ENCODE measurements at places on chromosomes 5 and 9.

GRCh38 chr9:134541097-134541747 is 100.4 kb upstream of the COL5A1 start:
- DNase-seq = no peak

DNA sequence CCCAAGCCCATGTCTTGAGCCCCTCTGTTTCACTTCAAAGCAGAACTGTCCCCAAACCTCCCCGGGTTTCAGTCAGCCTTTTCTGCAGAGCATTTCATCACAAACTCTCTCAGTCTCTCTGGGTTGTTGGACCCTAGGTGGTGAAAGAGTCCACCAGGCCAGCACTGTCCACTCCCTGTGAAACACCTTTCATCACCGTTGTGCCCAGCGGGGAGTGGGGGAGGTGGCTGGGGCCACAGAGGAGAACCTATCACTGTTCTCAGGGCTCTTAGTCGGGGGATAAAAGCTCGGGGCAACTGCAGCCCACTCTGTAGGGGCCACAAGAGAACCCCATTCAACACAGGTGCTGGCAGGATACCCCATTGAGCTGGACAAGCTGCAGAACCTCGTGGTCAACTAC is 5.4 kb upstream of the RABL6 start:
- no peak for DNase-seq

GRCh38 chr5:73300337-73301207 is 127.6 kb downstream of the TMEM174 start:
- no peak for DNase-seq

DNA sequence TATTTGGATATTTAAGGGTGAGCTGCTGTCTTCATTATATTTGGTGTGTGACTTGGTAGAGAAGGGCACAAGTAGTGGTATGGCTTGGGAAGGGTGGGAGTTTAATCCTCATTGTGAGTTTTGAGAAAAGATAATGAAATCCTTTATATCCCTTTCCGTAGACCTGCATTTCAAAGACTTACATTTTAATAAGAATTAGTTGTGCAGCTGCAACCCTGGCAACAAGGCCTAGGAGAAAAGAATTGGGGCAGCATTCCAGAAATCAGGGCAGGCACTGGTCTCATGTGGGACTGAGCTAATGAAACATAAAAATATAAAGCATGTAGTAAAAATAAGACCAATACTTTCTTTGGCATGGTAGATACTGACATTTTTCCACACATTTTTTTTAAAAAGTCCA is 60.5 kb downstream of the CDC42SE2 start:
- peak; percentile 45 for DNase-seq

DNA sequence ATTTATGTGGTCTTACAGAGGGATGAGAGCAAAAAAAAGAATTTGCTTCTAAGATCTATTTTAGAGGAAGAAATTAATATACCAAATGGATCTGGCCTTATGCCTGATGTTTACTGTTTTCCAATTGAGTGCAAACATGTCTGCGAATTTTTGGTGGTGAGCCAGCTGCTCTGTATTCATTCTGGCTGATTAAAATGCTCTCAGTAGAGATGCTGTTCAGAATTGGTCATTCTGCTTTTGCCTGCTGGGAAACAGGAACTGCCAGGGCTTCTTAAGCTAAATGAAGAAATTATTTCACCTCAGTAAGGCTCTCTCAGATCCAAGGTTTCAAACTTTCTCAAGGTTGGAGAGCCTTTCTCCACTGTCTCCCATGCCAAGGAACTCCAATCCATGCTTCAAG is 132.0 kb upstream of the SV2C start:
- no peak for DNase-seq

GRCh38 chr5:126234563-126235195 is 188.5 kb upstream of the GRAMD2B start:
- DNase-seq = no peak

- peak; percentile 31 for DNase-seq
Measured at GRCh38 chr5:67094476-67095300, 101.9 kb downstream of the CD180 start.

- DNase-seq = no peak
Measured at GRCh38 chr5:177357459-177358351, at the start of gene RGS14. Gene RGS14, plus strand, starts transcription at chr5:177357924. Its CDS starts 101 bp downstream, at chr5:177358025.

DNA sequence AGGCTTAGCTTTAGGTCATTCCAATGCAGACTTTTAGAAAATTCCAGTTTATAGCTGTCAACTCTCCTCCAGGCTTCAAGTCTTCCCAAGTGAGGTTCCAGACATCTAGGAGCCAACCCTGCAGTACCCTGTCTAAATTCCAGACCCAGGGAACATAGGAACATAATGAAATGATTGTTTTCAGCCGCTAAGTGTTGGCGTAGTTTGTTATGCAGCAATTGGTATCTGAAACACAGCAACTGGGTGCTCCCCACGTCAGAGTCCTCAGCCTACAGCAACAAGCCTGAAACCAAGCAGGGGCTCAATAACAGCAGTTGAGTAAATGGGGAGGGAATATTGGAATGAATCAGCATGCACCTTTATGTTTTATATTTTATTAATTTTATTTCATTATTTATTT is 66.8 kb downstream of the BOD1 start:
- DNase-seq = no peak

DNA sequence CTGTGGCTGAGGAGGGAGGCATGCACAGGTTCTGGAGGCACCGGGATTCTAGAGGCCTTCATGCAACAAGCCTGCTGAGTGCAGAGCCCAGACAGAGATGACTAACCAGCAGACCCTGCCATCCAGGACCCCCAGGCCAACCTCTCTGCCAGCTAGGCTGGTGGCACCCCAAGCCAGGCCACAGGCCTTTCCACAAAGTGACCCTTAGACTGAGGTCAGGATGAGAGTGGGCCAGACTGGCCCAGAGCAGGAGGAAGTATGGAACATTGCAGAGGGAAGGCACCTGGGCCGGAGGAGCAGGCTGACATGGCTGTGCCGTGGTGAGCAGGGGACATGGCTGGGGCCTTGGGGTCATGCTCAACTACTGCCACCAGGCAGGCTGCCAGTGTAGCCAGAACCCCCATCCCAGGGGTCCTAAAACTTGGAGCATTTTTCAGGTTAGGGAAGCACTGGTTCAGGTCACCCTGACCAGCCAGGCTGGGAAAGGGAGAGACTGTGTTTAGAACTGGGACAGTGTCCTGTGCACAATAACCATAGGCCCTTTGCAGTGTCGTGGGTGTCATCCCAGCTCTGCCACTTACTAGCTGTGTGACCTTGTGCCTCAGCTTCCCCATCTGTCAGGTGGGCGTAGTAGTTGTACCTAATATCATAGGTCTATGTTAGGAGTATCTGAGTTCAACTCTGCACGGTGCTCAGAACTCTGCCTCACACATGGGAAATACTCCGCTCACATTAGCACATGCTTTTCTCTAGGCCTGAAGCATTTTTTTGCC is 17.3 kb downstream of the TCF7 start:
- DNase-seq = no peak

DNA sequence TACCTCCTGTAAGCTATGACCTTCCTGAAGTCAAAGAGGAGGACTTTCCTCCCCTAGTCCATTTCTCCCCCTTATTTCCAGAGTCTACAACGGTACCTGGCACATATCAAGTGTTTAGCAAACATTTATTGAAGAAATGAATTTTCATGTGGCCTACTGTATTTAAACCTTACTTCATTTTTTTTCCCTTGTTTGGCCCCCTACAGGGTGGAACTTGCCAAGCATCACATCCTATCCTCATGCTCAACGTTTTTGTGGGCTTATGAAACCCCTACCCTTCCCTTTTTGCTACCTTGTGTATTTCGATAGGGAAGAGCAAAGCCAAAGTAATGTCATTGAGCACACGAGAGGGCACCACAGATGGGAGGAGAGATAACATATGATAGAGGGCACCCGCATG is 1857.8 kb upstream of the WWC1 start:
- no peak for DNase-seq

DNA sequence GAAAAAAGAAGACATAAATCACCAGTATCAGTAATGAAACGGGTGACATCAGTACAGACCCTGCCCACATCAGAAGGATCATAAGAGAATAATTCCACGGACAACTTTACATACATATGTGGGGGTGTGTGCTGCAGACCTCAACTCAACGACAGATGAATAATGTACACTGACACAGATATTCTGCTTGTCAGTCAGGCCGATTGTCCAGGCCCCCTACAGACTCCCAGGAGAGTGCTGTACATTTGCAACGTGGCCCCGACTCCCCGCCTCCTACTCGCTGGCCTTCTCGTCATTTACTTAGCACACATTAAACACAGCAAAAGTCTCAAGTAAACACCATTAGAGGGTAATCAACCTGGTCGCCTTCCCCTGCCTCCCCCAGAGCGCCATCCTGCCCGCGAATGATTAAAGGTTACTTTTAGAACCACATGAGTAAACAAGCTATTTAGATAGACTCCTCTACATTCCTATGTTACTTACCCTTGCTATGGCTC is 3.5 kb upstream of the TMED9 start:
- DNase-seq = no peak

DNA sequence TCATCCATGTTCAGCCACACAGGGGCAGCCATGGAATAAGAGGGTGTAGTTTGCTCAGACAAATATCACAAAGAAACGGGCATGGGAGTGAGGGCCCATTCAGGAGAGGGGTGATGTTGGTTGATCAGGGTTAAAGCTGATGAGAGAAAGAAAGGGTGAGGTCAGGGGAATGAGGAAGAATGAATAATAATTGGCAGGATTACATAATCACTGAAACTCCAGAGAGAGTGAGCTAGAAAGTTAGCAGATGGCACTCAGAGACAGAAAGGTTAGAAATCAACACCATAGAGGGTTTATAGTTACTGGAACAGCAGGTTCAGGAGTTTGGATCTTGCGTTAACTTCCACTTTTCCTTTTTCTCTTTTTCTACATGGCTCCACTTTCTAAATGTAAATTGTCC is 113.9 kb downstream of the TAF11L14 start:
- DNase-seq = no peak

- no peak for DNase-seq
Measured at GRCh38 chr9:133560311-133560710, 25.8 kb downstream of the ADAMTSL2 start.

GRCh38 chr5:153865016-153865415 is 173.7 kb downstream of the FAM114A2 start:
- DNase-seq = no peak

GRCh38 chr5:76717222-76718083 is 1.5 kb downstream of the F2R start:
- no peak for DNase-seq

GRCh38 chr9:131709771-131710431 is 30.0 kb downstream of the RAPGEF1 start:
- DNase-seq = no peak

DNA sequence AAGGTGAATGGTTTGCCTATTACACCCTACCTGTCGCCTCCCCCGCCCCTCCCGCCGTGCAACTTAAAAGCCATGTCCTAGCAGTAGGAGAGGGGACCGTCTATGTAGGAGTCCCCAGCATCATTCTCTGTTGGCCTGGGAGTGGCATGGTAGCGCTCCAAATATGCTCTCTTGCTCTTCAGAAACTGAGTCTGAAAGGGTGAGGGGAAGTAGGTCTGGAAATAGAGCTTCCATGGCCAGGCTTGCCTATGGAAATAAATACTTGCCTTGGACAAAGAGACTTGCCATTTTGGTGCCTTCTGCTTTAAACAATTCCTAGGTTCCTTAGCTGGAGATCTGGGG is 1.4 kb downstream of the RGS7BP start:
- no peak for DNase-seq

DNA sequence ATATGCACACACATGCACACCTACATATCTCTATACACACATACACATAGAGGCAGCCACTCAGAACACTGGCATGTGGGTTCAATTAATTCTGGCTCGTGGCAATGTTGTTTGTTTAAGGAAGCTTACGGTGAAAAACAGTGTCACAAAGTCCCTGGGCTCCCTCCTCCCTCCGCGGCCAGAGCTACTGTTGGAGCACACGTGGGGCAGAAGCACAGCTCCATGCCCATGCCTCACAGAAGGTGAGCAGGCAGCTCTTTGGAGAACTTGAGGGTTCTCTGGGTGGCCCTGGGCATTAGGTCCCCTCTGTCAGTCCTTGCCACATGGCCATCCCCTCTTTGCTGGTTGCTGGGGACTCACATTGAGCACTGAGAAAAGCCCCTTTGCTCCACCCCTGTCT is 107.5 kb downstream of the GADD45G start:
- no peak for DNase-seq

DNA sequence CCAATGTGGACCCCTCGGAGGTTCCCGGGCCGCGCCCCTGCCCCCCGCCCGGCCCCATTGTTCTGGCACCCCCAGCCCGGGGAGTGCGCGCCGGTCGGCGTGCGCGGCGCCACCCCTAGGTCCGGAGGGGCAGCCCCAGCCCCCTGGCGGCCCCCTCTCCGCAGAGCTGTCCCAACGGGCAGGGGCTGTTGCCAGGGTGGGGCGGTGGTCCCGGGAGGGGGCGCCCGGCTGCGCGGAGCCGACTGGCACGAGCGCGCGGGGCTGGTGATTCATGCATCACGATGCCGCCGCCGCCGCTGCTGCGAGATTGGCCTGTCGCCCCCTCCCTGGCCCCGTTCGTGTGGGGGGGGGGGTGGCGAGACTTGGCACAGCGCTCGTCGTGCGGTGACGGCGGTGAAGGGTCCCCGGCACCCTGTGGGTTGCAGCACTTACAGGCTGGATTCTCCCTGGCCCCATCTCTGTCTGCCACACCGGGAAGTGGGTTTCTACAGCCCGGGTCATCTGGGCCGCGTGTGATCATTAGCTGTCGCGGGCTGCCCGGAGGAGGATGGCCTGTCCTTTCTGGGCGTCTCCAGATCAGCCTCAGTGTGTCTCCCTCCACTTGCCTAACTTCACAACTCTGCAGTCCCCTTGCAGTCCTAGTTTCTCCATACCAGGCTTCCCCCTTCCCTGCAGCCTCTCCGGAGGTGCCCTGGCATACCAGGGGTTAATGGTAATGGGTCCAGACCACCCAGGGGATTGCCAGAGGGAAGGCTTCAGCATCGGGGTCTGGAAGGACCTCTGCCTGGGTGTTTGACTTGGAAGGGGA is 858 bp downstream of the NCS1 start:
- peak; percentile 56 for DNase-seq

GRCh38 chr5:41985945-41986695 is 61.0 kb downstream of the FBXO4 start:
- no peak for DNase-seq

GRCh38 chr5:121691478-121691877 is 160.2 kb upstream of the FTMT start:
- DNase-seq = no peak

DNA sequence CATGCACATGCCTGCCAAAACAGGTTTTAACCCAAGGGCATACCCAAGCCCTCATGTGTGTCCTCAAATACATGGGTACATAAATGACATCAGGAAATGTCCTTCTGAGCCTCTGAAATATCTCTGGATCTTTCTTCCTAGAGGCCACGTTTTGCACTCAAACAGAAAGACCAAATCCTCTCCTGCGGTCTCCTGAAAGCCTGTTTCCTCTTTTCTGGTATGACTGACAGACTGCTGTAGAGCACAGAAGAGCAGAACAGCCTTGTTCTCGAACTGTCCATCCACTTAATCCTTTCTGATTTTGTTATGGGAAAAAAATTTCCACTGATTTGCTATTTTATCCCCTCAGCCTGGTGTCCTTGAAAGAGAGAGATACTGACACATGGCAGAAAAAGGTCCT is 107.2 kb downstream of the ASTN2 start:
- no peak for DNase-seq

DNA sequence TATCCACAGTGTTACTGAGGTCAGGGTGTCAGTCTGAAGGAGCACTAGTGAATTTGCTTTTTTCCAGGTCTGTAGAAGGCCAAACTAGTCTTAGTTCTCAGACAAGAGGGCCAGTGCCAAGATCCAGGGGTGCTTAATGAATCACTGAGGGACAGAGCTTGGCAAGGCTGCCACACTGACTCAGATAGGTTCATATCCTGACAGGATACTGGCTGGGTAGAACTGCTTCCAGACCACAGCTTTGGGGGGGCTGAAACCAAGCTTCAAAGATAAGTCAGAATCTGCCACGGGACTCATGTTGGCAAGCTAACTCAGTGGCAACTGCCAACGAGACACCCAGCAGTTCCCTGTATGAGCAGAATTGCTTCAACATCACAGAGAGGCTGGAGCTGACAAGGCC is 1125.4 kb downstream of the EFNA5 start:
- no peak for DNase-seq
